Left ventricle myocardium inferior (tissue), 1 donor: ENCODE measurements at places on chromosomes 2 and 18.

DNA sequence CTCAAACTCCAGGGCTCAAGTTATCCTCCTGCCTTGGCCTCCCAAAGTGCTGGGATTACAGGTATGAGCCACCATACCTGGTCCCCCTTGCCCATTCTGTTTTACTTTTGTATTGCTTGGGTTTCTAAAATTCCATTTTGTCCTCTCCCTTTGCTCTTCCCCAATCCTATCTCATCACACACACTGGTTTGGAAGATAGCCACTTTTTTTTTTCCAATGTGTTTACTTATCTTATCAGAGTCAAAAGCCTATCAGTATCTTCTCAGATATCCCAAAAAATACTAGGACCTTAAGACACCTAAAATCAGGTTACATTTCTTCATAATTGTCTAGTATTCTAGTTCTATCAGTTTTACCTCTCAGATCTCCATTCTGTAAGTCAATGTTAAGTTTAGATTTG, 56.1 kb downstream of the MSH2 start:
- no peak for DNase-seq

- DNase-seq, result peak; percentile 24
Measured at GRCh38 chr2:216242365-216242764, 129.9 kb downstream of the MARCHF4 start.

DNA sequence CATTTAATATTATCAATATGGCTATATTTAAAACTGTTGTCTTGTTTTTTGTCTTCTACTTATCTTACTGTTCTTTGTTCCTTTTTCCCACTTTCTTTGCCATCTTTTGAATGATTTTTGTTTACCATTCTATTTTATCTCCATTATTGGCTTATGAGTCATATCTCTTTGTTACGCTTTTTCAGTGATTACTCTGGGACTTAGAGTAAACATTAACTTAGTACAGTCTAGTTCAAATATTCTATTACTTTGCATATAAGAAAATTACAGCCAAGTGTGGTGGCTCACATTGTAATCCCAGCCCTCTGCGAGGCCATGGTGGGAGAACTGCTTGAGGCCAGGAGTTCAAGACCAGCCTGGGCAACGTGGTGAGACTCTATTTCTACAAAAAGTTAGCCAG, 26.1 kb downstream of the ADCY3 start:
- DNase-seq, result no peak

- no peak for DNase-seq
Measured at GRCh38 chr2:79554899-79555298, 42.0 kb downstream of the CTNNA2 start.

GRCh38 chr2:148048475-148049221, 27.8 kb downstream of the MBD5 start:
- DNase-seq, result no peak

DNA sequence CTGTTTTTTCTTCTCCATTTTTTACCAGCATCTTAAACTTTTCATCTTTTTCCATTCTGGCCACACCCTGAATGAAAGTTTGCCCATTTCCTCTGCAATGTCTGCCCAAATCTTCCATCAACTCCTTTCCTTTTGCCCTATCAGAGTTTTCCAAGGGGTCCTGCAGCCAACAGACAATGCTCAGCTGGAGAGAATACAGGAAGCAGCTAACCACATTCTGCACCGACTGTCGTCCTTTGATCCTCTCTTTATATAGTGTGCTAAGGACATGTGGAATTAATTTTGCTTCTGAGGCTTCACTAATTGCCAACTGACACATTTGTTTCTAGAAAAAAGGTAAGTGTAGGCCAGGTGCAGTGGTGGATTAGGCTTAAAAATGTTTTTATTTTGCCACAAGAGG, 50.5 kb upstream of the DLX2 start:
- no peak for DNase-seq

DNA sequence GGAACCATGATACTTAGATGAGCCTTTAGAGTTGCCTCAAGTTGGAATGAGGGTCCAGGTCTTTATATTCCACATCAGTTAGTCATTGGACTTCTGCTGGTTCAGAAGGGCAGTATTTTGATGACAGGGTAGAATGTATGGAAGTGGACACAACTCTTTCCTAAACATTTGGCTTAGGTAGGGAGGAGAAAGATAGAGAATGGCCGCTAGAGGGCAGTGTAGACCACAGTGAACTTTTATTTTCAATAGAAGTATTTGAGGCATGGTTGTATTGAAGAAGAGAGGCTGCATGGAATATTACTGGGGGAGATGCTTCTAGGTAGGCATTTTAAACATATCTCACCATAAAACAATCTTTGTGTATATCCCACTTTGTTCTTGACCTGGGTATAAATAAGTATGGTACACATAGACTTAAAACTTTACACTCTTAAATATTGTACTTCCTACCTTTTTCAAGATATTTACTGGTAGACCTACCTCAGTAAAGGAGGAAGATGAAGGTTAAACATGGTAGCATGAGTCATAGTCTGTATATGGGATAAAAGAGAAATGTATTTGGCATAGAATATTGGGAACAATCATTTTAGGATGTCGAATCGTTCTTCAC, 497.6 kb upstream of the FAM98A start:
- DNase-seq, result no peak
